ENCODE measurements at places on chromosomes 11 and 22.

DNA sequence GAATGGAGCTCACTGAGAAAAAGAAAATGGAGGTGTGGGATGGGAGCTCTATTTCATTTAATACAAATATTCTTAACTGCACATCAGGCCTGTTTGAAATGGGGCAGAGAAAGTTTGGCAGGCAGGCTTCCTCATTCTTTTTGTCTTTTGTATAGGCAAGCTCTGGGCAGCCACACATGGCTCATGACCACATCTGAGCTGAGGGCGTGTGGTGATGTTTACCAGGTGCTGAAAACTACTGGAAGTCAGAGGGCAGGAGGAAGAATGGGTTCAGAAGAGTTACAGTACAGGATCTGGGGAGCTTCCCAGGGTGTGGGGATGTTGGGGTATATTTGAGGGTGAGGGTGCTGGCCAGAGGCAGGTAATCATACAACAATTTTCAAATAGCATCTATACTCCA lies 66.3 kb upstream of the NAV2 start:
- no peak for DNase-seq

- no peak for DNase-seq
These were observed 17.6 kb downstream of the SPCS2 start for GRCh38 chr11:74966651-74967050.

GRCh38 chr22:25791556-25791955 lies 49.6 kb downstream of the MYO18B start:
- DNase-seq: no peak

DNA sequence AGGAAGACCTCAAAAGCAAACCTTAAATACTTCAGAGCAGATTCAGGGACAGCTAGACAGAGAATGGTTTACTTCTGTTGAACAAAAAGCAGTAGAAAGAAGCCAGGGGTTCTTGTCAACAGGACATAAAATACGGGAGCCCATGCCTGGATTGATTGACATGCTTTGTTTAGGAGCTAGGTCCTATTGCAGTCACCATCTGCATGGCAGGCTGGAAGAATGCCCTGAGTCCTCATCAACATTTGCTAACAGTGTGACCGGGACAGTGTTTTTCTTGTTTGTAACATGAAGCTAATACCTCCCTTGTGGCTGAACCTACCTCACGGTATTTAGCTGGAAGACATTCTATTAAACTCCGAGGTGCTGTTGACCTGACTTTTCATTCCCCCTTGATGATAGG lies 225.4 kb downstream of the NTM start:
- no peak for DNase-seq

- no peak for DNase-seq
These were observed 4.2 kb upstream of the GRK2 start for GRCh38 chr11:67261946-67262681.
